ENCODE measurements at places on chromosomes 5 and 9.

- DNase-seq, result peak; percentile 59
Observed at GRCh38 chr5:109907731-109908130, 218.0 kb downstream of the MAN2A1 start.

GRCh38 chr9:84504360-84504759 lies 163.8 kb upstream of the SLC28A3 start:
- no peak for DNase-seq

- peak; percentile 25 for DNase-seq
Observed at GRCh38 chr9:14752271-14752670, 29.7 kb upstream of the CER1 start.

- DNase-seq, result no peak
Observed at GRCh38 chr9:8899511-8899910, 1099.9 kb upstream of the DMAC1 start.

- no peak for DNase-seq
Observed at GRCh38 chr9:97559111-97559514, 57.6 kb downstream of the TMOD1 start.

GRCh38 chr9:87181670-87182069 lies 234.4 kb upstream of the GAS1 start:
- no peak for DNase-seq

GRCh38 chr9:1332156-1332555 lies 282.0 kb downstream of the DMRT2 start:
- peak; percentile 1 for DNase-seq

GRCh38 chr5:131538177-131538593 lies 96.8 kb downstream of the RAPGEF6 start:
- peak; percentile 83 for DNase-seq

DNA sequence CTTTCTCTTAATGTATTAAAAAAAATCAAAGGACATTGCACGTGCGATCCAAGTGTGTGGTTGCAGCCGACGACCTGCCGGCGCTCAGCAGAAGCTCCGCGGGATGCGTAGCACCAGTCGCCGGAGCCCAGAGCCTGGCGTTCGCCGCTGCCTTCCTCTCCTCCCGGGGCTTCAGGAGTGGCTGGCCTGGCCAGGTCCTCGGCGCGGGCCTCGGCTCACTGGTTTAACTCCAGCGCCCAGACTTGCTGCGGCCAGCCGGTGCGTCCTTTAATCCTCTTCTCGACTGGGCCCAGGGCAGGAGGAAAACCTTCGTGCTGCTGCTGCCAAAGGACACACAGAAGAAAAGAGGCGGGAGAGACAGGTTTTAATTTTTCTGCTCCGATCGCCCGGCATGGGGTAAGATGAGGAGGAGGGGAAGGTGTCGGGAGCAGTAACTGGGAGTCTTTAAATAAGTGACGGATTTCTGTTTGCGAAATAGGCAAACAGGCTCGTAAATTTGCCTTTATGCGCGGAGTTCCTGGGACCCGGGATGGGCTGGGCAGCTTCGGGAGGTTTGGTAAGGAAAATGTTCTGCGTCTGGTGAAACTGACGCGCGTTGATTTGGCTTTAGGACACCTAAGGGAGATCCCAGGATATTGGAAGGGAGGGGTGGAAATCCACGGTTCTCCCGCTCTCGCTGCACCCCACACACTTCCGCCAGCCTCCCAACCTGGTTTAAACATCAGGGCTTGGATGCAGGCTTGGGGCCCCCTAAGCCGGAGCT lies 2.3 kb downstream of the HAND1 start:
- DNase-seq, result no peak

GRCh38 chr9:124443625-124444024 lies 6.6 kb upstream of the ADGRD2 start:
- no peak for DNase-seq

DNA sequence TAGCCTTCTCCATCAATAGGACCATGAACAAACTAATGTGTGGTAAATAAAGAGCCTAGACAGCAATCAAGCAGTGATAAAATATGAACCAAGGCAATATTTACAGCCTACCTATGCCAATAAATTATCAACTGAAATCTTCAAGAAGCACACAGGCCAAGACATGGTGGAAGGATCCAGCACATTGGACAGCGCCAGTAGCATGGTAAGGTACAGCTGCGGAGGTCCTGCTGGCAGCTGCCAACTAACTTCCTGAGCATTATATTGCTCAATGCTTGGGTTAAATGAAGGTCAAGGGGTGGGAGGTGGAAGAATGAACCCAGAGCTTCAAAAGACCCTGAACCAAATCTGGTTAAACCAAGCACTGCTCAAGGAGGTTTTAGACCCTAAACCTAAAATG lies 16.5 kb upstream of the SPDL1 start:
- peak; percentile 51 for DNase-seq

GRCh38 chr9:126456441-126457174 lies 130.0 kb downstream of the MVB12B start:
- DNase-seq, result peak; percentile 8

DNA sequence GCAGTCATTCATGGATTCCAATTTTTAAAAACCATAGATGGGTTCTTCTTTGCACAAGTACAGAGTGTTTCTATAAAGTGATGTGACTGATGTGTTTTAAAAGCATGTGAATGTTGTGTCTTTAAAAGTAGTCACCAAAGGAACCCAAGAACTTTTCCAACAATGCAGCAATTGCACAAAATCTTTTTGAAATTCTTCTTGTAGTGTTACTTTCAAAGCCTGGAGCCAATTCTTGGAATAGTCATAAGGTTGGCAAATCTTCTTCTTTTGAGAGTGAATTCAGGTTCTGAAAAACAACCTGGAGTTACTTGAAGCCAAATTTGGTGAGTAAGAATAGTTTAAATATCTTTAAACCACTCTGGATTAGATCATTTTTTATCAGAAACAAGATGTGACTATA lies 10.5 kb downstream of the GRAMD2B start:
- DNase-seq, result peak; percentile 42

GRCh38 chr9:129242191-129242941 lies 64.3 kb upstream of the IER5L start:
- no peak for DNase-seq

DNA sequence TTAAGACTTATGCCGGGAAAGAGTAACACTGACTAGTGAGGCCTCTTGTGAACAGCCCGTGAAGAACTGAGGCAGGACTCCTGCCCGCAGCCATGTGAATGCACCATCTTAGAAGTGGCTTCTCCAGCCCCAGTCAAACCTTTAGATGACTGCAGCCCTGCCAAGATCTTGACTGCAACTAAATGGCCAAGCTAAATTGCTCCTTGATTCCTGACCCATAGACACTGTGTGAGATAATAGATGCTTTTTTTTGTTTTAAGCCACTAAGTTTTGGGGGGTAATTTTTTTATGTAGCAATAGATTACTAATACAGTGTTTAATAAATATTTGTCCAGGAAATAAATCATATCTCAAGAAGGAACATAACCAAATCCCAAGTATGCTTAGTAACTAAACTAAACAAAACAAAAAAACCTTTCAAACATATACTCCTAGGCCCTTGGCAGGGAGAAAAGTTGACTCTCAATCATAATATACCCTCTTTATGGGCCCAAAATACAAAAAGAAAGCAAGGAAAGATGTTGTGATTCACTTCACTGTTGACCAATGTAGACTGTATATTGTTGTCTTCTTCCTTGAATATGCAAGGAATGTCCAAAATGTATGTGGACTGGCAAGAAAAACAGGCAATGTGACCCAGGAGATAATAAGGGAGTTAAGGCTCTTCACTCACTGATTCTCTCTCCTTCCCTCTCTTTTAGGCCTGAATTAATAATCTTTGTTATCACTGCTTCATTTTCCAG lies 79.7 kb upstream of the ZNF366 start:
- DNase-seq, result peak; percentile 68

All from fibroblast of pulmonary artery (primary cell).